ENCODE measurements at places on chromosomes 16 and 17.

- DNase-seq = no peak
Observed at GRCh38 chr17:5895276-5895675, 174.9 kb upstream of the WSCD1 start.

DNA sequence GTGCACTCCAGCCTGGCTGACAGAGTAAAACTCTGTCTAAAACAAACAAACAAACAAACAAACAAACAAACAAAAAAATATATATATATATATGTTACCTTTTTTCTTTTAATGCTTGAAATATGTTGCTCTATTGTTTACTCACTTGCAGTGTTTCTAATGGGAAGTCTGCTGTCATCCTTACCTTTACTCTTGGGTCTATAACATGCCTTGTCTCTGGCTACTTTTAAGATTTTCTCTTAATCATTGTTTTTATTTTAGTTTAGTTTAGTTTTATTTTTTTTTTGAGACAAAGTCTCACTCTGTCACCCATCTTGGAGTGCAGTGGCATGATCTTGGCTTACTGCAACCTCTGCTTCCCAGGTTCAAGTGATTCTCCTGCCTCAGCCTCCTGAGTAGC is 16.1 kb upstream of the TNRC6A start:
- DNase-seq = no peak

DNA sequence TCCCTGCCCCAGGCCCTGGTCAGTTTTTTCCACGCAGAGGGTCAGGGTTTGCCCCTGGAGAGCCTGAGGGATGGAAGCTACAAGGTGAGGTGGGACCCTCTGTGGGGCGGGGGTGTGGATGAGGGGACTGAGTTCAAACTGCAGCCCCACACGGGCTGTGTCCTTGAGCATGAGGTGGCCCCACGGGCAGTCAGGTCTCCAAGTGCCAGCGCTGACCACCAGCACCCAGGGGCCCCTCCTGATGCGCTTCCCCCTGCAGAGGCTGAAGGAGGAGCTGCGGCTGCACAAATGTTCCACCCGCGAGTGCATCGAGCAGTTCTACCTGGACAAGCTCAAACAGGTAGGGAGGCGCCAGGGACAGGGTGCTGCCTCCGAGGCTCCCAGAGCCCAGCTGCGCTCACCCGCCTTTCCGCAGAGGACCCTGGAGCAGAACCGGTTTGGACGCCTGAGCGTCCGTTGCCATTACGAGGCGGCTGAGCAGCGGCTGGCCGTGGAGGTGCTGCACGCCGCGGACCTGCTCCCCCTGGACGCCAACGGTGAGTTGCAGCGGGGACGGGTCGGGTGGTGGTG is 4.3 kb downstream of the TSR3 start:
- no peak for DNase-seq

DNA sequence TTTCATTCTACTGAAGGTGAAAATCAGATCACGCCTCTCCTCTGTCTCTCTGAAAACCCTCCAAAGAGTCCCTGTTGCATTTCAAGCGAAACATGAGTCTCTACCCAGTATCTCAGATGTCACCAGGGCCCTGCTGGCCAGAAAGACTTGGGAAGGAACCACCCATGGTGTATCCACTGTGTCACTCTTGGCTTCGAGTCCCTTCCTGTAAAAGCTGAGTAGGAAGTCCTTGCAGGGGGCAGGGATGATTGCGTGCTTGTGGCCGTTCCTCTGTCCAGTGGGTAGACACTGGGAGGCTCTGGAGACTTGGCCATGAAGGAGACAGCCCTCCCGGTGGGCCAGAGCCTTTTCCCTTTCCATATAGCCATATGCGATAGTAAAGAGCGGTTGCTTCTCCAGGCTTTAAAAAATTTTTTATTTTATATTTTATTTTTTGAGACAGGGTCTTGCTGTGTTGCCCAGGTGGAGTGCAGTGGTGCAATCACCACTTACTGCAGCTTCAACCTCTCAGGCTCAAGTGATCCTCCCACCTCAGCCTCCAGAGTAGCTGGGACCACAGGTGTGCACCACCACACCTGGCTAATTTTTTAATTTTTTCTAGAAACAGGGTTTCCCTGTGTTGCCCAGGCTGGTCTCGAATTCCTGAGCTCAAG is 19.0 kb upstream of the RMI2 start:
- DNase-seq = no peak

DNA sequence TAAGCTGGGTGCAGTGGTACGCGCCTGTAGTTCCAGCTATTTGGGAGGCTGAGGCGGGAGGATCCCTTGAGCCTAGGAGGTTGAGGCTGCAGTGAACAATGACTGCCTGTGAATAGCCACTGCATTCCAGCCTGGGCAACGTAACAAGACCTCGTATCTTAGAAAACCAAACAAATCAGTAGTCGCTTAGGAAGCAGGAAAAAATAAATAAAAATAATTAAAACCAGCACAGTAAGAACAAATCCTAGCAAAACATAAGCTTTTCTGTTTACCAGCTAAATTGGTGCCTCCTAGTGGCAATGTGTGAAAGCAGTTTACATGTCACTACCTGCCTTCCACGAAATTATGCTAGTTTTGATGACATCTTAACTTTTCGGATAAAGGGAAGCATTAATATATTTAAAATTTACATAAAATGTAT is 1.3 kb downstream of the ARMC5 start:
- DNase-seq = no peak

DNA sequence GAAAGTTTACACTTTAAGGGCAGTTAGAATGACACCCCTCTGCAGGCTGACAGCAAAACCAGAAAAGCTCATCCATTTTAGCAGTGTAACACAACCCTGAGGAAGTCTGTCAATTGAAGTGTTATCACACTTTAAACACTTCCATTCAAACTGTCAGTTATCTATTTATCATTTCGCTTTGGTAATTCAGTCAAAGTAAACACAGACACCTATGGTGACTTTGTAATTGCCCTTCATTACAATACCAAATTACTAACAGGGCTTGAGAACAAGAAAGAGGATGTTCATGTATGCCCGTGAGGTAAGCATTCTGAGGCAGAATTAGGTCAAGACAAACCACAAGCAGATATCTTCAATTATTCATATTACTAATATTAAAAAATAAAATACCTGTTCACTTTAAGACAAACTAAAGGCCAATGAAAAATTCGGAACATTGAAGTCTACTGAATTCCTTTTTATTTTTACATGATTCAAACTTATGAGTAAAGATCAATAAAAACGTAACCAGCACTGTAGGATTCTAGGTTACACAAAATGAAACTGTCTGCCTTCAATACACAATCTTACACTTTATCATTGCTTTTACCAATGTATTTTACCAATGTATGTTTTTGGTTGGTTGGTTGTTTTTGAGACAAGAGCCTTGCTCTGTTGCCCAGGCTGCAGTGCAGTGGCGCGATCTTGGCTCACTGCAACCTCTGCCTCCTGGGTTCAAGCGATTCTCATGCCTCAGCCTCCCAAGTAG is 57.1 kb downstream of the BRIP1 start:
- no peak for DNase-seq

- DNase-seq = no peak
Observed at GRCh38 chr16:85961988-85962915, 63.3 kb downstream of the IRF8 start.

DNA sequence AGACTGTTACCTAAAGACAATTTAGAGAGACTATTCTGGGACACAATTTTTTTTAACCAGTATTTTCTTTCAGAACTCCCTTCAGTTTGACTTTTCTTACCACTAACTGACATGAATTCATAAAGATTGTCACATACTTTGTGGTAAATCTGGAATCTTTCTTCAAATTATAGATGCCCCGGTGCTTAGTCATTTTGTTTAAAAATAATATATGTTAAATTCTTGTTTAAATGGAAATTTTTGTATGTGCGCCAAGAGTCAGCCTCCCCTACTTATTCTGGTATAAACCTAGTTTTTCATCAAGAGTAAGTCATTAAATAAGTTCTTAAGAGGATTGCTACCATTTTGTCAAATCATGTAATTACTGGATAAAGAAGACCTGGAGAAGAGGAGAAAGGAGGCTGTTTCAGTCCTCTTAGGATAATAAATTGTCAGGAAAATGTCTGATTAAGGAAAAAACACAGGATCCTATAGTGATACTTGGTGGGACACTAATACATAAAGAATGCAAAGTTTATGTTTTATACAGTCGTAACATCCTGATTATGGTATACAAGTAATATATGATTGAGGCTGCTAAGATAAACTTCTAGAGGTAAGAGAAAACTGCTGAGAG is 424.4 kb downstream of the PMP22 start:
- no peak for DNase-seq

DNA sequence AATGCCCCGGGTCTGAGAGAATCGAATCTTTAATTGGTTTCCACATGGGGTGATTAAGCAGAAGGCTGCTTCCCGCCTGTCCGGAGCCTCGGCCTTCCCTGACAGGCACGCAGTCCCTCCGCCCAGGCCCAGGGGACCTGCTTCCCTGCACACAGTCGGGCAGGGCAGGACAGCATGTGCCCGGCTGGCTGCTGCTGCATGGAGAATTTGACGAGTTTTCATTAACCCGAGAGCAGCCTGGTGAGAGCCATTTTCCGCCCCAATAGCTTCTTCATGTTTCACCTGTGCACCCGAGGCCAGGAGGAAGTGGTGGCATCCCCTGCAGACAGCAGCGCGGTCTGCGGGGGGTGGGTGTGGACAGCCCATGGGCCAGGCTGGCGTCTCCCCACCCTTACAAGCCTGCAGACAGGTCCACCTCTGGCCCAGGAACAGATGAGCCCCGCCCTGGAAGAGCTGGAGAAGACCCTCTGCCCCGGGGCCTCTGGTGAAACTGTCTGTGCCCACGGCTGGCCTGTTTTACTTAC is 67.0 kb downstream of the KLHDC4 start:
- no peak for DNase-seq

DNA sequence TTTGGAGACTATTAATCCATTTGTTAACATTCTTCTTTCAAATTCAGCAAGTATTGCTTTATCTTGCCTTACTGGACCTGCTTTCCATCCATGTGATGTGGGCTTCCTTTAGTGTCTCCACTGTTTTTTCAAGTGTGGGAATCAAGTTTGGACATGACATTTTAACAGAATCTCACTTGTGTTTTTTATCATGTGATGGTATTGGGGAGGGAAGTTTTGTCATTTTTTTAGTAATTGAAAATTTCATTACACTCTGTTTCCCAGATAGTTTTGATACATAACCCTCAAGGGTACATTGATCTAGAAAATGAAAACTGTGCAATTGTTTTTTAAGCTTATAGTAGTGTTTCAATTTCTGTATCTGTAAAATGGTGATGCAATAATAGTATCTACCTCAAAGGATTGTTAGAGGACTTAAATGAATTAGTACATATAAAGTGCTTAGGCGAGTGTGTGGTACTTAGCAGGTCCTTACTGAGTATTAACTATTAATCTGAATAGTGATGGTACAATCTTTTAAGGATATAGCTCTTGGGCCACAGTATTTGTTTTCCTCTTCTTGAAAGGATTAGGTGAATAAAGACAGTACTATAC is 27.3 kb downstream of the AATF start:
- no peak for DNase-seq

- no peak for DNase-seq
Observed at GRCh38 chr16:7614021-7614795, 281.6 kb downstream of the RBFOX1 start.

DNA sequence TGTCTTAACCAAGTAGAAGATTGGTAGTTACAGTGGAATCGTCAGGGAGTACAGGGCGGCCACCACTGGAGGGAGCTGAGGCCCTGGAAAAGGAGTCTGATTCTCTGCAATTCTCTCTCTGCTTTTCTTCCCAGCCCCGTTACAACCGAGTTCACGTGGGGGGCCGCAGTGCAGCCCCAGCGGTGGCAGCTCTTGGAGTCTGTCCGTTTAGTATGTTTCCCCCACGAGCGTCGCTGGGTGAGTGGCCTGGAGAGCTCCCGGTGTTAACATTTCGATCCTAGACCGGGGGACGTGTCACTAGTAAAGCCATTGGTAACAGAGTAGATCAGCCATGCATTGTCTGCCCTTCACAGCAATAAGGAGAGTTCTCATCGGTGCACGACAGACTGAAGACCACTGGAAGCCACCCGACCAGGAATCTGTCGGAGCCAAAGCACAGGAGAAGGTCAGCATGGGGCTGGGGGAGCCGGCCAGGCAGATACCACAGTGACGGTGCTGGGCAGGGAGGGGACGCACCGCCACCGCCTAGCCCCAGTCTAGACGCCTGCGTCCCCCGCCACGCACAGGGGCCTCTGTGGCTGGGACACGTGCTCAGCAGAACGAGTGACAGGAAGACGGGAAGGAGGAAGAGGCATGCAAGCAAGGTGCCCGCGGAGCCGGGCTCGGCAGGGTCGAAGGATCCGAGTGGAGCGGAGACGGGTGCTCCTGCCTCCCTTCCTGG is 15.7 kb downstream of the SLC16A3 start:
- peak; percentile 25 for DNase-seq

- no peak for DNase-seq
Observed at GRCh38 chr17:41012326-41013120, 3.6 kb upstream of the KRTAP3-1 start.

- no peak for DNase-seq
Observed at GRCh38 chr16:86101137-86101896, 202.4 kb downstream of the IRF8 start.

DNA sequence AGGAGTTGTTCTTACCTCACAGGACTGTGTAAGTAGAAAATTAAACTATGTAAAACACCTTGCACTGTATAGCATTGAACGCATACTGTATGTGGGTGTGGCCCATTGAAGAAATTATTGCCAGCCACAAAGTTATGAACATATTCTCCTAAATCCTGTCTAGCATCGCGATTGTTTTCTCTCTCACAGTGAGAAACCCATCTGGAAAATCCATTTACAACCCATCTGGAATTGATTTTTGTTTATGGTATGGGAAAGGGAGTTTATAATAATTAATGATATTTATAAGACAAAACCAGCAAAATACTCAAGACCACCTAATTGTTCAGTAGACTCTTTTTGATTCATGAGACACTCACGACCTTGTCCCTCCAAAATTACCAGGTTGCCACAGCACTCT is 22.1 kb upstream of the MON1B start:
- DNase-seq = no peak

- no peak for DNase-seq
Observed at GRCh38 chr16:23857256-23857880, 21.6 kb downstream of the PRKCB start.

DNA sequence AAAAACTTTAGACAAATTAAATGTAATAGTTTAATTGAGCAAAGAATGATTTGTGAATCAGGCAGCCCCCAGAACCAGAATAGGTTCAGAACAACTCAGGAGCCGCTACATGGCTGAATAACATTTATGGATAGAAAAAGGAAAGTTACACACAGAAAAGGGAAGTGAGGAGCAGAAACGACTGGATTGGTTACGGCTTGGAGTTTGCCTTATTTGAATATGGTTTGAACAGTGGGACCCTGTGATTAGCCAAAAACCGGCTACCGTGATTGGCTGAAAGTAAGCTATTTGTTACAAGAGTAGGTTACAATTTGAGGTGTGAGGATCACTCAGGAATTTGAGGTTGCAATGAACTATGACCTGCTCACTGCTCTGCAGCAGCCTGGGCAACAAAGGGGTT is 1139.8 kb downstream of the CDH11 start:
- DNase-seq = no peak

- no peak for DNase-seq
Observed at GRCh38 chr17:75178453-75178852, 4.3 kb downstream of the SUMO2 start.

GRCh38 chr16:23452221-23452571 is 793 bp downstream of the COG7 start:
- DNase-seq = no peak

Data from hypothalamus (tissue), 51 donors.